ENCODE measurements at places on chromosomes 2 and 18.

DNA sequence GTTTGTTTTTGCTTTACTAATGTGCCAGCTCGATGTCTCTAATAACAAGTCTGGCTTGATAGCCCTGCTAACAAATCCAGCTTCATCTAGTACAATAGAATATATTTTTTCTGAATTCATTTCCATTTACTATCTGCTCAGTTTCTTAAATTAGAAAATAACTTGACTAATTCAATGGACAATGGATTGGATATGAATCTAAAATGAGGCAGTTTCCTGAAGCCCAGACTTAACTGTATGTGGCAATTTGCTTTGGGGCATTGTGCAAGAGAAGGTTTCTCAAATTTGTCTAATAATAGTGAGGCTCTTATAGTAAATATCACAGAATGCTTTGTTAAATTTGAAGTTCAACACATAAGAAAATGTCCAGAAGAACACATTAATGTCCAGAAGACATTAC lies 25.8 kb downstream of the CALCRL start:
- no peak for DNase-seq

DNA sequence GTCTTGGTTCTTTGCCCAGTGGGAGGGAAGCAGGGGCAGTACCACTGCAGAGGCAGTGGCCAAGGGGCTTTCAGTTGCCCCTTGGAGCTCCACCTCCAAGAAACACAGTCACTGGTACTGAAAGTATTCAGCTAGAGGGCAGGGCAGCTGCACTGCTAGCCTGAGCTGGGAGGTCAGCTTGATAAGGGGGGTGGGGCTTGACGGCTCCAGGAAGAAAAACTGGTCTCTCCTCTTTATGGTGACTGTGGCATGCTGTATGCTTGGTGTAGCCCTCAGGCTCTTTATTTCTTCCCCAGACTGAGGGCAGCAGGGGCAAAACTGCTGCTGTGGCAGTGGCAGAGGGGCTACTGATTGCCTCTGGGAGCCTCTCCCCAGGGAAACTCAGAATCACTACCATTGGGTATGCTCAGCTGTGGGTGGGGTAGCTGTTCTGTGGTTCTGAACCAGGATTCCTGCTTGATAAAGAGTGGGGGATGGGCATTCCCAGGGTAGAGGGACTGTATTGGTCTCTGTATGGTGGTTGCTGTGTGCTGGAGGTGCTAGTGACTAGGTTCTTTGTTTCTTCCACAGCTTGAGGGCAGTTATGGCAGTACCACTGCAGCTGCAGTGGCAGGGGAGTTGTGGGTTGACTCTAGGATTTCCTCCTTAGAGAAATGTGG lies 134.6 kb upstream of the SCN7A start:
- DNase-seq: no peak

GRCh38 chr2:217477583-217477982 lies 525.2 kb downstream of the TNS1 start:
- no peak for DNase-seq

GRCh38 chr18:66129248-66129647 lies 378.4 kb downstream of the CDH7 start:
- DNase-seq: no peak

- peak; percentile 59 for DNase-seq
These were observed 48.0 kb downstream of the BCL2L11 start for GRCh38 chr2:111168528-111169239.

- peak; percentile 5 for DNase-seq
These were observed 1.5 kb downstream of the SPOPL start for GRCh38 chr2:138503087-138503442.

DNA sequence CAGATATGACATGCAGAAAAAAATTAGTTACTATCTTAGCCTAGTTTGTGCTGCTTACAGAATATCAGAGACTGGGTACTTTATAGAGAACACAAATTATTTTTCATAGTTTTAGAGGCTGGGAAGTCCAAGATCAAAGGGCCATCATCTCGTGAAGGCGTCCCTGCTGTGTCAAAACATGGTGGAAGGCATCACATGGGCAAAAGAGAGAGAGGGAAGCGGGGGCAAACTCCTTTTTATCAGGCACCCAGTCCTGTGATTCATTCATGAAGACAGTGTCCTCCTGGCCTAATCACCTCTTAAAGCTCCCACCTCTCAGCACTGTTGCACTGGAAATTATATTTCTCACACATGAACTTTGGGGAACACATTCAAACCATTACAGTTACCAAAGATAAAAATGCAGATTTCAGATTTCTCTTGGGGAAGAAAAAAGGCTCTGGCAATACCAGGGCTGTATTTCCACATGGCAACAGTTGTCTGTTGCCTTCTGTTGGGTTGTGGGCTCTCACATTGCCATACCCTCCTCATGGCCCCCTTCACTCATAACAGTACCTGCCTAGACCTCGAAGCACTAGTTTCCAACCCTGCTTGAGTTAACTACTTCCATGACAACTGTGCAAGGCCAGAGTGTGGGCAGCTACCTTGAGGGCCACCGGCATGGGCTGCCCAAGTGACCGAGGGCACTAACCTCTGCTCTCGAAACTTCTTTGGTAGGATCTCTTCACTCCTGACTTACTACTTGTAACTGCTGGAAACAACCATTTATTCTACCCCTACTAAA lies 2.7 kb upstream of the ACTR3 start:
- no peak for DNase-seq

- DNase-seq: no peak
These were observed 28.0 kb upstream of the SMIM21 start for GRCh38 chr18:75455249-75456198.

GRCh38 chr18:52156166-52156565 lies 183.8 kb upstream of the DCC start:
- no peak for DNase-seq

- peak; percentile 86 for DNase-seq
These were observed 154.8 kb upstream of the FHL2 start for GRCh38 chr2:105553538-105554196.

DNA sequence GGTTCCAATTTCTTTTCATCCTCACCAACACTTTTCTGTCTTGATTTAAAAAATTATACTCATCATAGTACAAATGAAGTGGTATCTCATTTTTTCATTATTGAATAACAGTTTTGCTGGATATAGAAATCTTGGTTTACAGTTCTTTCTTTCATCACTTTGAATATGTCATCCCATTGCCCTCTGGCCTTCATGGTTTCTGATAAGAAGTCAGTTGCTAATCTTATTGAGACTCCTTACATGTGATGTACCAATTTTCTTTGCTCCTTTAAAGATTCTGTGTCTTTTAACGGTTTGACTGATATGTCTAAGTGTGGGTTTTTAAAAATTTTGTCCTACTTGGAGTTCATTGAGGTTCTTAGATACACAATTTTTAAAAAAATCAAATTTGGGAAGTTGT lies 35.0 kb downstream of the SLC3A1 start:
- DNase-seq: no peak

GRCh38 chr18:79343567-79344207 lies 52.0 kb upstream of the NFATC1 start:
- no peak for DNase-seq

- peak; percentile 30 for DNase-seq
These were observed 1.1 kb downstream of the AFTPH start for GRCh38 chr2:64525317-64525613.

- no peak for DNase-seq
These were observed 138.4 kb upstream of the ARL4C start for GRCh38 chr2:234635284-234635683.

DNA sequence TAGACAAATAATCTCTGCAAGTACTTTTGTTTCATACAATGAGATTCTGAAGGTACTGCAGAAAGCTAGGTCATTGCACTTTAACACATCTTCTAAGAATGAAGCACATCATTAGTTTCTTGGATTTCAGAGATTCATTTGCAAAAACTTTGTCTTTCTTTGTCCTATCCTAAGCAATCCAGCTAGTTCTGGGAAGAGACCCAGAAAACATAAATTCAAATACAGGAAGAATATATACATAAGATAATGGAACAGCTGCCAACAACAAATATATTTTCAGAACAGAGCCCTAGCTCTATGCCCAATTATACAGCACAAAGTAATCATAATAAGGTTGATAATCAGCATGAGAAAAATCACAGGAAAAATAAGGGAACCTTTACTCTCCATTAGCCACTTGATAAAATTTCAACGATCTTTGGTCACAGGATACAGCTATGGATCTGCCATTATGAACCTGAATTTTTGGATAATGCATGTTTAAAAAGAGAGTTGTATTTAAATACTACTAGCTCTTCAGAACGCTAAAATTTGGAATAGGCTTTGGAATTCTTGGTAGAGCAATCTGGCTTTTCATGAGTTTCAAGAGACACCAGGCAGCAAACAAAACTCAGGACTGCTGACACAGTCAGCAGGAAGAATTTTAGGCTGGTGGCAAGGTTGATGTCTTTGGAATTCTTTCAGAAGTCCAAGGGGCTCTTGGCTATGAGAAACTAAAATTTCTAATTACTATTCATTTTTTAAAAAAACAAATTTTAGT lies 250.4 kb upstream of the SMIM21 start:
- no peak for DNase-seq

DNA sequence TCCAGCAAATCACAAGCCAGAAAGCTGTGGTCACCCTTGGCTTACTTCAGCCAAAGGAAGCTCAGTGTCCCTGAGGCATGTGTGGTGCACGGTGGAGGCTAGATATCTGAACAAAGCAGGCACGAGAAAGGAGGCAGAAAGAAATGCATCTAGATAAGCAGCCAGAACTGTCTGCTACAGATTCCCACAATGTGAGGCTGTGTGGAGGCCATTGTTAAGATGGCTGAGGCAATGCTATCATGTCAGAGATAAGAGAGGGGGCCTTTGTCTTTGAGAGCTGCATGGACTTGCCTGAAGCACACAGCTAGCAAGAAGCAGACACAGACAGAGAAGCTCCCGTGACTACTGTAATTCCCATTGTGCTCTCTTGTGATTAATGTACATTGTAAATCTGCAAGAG lies 110.5 kb upstream of the LYPD6 start:
- DNase-seq: no peak

- DNase-seq: no peak
These were observed 366.2 kb upstream of the LRRTM1 start for GRCh38 chr2:80670763-80671162.

- DNase-seq: no peak
These were observed 56.6 kb upstream of the SETBP1 start for GRCh38 chr18:44624052-44624451.

DNA sequence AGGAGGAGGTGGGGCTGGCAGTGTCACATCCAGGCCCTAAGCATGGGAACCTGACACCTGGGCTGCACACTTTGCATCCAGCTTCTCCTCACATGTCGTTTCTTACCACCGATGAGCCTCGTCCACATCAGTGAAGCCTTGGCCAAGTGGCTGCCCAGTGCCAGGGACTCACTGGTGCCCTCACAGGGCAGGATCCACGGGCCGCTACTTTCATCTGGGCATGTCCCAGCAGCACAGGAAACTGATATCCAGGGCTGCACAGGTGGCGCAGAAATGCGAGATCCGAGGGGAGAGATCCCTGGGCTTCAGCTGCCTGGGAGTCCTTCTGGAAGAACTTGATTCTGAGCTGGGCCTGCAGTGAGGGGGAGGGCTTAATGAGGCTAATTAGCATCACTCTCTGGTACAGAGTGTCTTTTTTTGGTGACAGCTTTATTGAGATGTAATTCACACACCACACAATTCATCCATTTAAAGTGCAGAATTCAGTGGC lies 291.6 kb upstream of the HDAC4 start:
- DNase-seq: no peak

DNA sequence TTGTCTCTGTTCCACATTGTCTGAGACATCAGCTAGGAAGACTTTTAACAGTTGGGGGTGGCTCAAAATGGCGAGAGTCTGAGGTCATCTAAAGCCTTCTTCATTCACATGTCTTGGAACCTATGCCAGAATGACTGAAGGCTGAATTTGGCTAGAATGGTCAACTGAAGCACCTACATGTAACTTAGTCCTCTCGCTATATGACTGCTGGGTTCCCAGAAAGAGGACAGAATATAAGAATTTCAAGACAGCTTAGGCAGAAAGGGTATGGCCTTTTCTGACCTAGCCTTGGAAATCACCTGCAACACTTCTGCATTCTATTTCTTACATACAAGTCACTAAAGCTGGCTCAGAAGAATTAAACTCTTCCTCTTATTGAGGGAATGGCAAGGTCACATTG lies 75.6 kb upstream of the OTX1 start:
- no peak for DNase-seq

DNA sequence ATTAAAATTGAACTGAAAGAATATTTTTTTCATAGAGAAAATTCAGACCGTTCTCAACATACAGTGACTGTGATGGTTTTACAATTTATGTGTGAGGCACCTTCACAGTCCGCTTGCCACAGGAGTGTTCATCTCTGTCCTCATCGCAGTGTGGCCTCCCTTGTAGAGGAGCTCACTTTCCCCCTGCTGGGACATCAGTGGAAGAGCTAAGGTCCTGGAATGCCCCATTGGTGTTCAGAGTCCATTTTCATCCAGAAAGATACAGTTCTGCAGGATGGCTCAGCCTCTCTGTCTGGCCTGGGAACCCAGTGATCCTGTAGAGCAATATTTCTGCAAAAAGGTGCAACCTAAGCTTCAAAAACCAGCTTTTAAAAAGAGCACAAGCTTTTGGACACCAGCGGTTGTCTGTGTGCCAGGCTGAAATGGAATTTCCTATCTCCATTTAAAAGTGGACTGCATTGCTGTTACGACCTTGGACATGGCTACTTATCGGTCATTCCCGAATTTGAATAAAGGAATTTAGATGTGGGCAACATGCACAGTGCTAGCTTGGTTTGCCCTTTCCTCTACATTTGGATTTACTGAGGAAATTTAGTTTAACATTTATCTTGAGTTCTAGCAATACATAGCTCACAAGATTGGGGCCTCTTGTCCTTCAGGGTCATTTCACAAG lies 26.7 kb upstream of the FAM237A start:
- DNase-seq: no peak

DNA sequence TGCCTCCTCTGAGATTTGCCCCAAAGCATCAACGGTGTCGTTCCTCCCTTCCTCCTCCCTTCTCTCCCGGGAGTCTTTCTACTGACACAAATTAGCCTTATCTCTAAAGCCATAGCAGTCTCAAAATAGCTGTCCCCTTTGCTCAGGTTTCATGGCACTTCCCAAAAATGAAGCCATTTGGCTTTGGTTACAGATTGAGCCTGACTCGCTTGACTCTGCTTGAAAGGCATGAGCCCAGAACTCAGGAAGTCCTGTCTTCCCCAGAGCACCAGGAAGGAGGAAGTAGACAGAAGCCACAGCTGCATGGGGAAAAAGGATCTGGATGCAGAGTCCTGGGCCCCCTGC lies 234.4 kb upstream of the RGPD4 start:
- no peak for DNase-seq
